ENCODE measurements at places on chromosomes 7 and 10.
A peak's percentile ranks its signal among the peaks of the same experiment; 100 is the strongest.

GRCh38 chr7:37784015-37784414 lies 64.4 kb upstream of the NME8 start:
- DNase-seq: no peak

- no peak for DNase-seq
Observed at GRCh38 chr10:105956550-105956949, 1208.0 kb downstream of the SORCS1 start.

- DNase-seq: no peak
Observed at GRCh38 chr7:89023877-89024276, 228.3 kb upstream of the TEX47 start.

GRCh38 chr10:10814069-10814468 lies 203.6 kb upstream of the CELF2 start:
- no peak for DNase-seq

DNA sequence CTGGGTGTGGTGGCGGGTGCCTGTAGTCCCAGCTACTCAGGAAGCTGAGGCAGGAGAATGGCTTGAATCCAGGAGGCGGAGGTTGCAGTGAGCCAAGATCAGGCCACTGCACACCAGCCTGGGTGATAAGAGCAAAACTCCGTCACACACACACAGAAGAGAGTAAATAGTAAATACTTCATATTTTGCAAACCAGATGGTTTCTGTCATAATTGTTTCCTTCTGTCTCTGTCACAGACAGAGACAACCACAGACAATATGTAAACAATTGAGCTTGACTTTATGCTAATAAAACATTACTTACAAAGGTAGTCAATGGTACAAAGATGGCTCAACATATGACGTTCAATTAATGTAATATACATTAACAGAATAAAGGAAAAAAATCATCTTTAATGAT lies 83.7 kb downstream of the JMJD1C start:
- no peak for DNase-seq

- DNase-seq: no peak
Observed at GRCh38 chr10:17151716-17152115, 22.1 kb upstream of the CUBN start.

- peak; percentile 32 for DNase-seq
Observed at GRCh38 chr7:141551094-141551781, at the start of gene AGK. TSS of gene AGK (plus strand) at chr7:141551410. CDS start at chr7:141555467, 4,057 bp downstream.

- no peak for DNase-seq
Observed at GRCh38 chr7:141590666-141591065, 39.5 kb downstream of the AGK start.

DNA sequence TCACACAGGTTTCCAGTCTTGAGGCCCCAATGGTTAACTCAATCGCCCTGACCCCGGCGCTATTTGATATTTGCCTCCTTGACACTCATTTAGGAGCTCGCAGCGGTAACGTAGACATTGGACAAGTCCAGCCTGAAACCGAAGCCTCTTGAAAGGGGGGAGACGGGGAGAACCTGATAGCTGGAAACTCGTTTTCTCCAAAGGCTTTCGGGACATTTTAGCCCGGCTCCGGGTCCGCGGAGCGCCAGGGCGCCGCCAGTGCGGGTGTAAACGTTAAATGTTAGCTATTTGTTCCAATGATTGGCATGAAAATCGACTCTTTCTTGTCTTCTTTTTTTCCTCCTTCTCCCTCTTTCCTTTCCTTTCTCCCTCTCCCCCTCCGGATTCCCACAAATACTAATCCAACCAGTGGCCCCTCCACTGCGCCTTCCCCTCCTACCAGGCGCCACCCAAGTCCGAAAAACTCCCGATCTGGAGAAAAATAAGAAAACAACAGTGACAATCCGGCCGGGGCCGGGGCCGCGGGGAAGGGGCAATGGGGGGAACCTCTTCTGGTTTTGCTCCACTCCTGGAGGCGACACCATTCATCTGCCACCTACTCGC lies 17.2 kb upstream of the GATA3 start:
- no peak for DNase-seq

DNA sequence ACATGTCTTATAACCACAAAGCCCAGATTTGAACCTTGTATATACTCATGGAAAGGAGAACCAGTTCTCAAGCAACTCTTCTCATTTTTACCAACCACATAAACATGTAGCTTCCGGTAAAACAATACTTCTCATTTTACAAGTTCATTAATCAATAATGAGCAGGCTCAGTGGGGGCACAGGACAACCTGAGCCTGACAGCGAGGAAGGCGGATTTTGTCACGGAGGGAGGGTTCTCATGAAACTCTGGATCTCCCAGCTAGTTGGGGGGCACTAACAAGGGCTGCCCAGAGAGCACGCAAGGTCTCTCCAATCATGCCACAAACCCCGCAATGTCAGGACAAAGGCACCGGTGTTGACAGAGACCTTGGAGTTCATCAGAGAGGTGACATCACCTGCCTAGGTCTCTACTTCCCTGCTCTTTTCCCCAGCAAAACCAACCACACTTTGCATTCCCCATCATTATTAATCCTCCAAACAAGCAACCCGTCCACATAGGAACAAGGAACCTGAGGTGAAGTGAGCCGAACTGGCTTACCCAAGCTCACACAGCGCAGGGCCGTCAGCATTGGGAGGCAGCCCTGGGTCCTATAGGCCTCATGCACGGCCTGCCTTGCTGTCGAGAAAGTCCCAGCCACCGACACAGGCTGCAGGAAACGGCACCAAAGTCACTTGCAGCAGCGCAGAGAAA lies 192.1 kb upstream of the KLF14 start:
- DNase-seq: no peak

- no peak for DNase-seq
Observed at GRCh38 chr7:112898432-112899290, 108.5 kb upstream of the TMEM168 start.

DNA sequence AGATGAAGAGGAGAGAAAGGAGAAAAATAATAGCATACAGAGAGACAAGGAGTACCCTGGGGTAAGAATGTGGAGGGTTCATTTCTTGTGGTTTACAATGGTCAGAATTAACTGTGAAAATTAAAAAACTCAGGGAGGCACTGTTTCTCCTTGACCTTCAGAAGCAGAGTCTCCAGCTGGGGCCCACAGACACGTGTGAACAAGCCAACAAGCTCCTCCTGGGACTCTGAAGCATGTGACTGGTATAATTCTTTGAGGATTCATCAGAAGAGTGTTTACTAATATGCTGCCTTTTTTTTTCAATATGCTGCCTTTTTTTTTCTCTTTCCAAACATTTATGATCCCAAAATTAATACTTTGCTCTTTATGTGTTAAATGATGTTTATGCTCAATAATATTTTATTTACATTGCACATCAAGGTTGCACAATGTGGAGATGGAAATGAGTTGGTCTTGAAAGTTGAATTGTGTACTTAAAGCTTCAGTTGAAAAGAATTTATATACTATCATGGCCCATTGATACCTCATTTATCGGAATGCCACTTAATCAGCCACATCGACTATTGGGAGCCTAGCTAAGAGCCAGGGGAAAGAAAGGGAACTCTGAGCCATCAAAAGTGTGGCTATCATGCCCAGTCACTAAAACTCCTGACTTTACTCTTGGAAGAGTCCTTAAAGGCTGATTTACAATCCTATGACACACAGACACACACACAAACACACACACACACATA lies 134.7 kb upstream of the RHOBTB1 start:
- DNase-seq: no peak

- no peak for DNase-seq
Observed at GRCh38 chr7:140928491-140929309, 4.0 kb upstream of the BRAF start.

DNA sequence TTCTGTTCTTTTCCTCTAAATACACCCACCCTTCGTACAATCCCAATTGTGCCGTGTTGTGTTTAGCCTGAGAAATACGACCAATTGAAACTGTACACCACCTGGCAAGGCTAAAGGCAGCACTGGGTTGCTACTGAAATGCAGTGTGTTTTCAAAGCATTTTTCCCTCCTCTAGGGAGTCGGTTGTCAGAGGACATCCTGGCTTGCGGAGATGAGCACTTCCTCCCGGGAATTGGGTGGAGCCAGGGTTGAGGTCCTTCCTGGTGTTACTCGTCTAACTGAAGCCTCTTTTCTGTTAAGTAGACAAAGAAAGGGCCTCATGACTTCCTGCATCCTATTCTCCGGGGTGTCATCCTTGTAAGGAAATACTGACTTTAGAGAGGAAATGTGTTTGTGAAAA lies 133.5 kb downstream of the MTPAP start:
- DNase-seq: no peak

GRCh38 chr7:106442476-106442875 lies 157.7 kb upstream of the NAMPT start:
- DNase-seq: no peak

GRCh38 chr10:86446440-86446839 lies 75.2 kb downstream of the WAPL start:
- no peak for DNase-seq

DNA sequence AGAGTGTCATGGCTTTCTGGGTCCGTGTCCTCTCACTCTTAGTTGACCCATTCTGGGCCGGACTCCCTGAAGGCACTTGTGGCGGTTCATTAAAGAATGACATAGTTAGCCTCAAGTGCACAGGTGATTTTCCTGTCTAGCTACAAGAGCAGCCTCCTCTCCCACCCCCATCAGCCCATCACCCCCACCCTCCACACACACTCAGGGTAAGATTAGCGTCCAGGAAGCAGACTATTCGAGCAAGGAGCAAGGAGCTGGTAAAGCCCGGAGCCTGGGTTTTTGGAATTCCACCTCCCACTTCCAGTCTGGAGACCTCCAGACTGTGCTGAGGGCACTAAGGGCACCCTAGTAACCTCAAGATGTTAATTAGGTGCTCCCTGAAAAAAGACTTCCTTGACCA lies 39.5 kb downstream of the TACR2 start:
- no peak for DNase-seq

GRCh38 chr7:150863946-150864345 lies 11.6 kb downstream of the AOC1 start:
- DNase-seq: no peak

DNA sequence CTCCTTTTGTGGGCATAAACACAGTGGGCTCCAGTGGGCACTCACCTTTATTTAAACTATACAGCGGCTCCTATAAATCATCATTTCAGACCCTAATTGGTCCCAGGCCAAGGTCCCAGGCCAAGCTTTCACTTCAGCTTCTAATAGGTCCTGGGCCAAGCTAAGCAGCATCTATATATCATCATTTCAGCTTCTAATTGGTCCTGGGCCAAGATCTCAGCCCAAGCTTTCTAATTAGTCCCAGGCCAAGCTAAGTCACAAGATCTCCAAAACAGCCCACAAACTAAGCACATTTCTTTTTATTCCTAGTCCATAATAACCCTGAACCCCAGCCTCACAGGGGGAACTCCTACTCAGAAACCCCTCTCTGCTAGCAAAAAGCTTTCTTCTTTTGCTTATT lies 47.1 kb downstream of the ZNF680 start:
- DNase-seq: no peak

GRCh38 chr7:68547799-68548198 lies 1050.5 kb upstream of the AUTS2 start:
- no peak for DNase-seq

- no peak for DNase-seq
Observed at GRCh38 chr7:75925717-75926435, 10.9 kb downstream of the POR start.

GRCh38 chr7:46679671-46680070 lies 758.6 kb upstream of the IGFBP3 start:
- DNase-seq: no peak

DNA sequence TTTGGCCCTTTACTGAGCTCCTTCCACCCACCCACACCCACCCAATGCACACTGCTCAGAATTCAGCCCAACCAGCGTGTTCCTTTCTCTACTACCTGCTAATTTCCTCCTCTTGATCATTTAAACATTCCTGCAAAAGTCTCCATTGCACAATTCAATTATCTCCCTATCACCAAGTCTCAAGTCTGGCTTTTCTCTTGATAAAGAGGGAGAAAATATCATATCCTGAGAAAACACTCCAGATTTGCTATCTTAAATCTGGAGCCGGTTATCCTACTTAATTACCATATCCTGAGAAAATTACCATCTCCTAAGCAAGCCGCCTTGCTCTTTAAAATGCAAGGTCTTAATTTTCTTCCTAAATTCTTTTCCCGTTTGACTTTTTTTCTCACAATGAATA lies 505.5 kb downstream of the XPNPEP1 start:
- DNase-seq: no peak

- no peak for DNase-seq
Observed at GRCh38 chr10:34520084-34520483, 295.0 kb downstream of the PARD3 start.

DNA sequence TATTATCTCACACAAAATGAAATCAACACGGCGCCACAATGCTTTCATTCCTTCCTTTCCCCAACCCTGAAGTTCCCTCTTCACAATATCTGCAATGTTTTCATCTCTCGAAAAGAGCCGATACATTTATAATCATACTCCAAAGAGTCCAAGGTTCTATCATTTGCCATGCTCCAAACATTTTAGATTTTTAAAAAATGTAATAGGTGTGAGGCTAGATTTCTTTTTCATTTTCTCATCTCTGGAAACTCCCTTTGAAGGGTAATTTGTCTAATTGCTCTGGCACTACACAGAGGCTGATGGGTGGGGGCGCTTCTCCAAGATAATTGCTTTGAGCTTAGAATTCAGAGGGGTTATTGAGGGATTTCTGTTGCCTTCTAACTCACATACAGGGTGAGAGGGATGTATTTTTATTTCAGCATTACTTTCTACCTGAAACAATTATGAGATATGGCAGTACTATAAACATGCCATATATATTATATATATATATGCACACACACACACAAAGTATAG lies 4.9 kb downstream of the DLX5 start:
- no peak for DNase-seq

DNA sequence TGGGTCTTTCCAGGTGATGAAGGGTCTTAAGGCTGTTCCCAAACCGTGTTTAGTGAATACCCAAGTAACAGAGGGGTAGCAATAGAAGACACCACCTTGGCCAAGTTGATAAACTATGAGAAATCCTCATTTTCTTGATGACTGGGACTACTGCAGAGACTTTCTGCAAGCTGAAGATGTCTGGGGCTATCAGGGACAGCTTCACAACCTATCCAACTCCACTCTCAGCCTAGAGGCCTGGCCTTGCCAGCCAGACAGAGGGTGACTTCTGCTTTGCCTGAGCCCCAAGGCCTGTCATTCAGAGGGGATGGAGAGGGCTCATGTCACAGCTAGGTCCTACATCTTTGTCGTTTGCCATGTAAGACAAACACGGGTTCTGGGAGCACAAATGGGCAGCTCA lies 255.9 kb upstream of the GRB10 start:
- no peak for DNase-seq

DNA sequence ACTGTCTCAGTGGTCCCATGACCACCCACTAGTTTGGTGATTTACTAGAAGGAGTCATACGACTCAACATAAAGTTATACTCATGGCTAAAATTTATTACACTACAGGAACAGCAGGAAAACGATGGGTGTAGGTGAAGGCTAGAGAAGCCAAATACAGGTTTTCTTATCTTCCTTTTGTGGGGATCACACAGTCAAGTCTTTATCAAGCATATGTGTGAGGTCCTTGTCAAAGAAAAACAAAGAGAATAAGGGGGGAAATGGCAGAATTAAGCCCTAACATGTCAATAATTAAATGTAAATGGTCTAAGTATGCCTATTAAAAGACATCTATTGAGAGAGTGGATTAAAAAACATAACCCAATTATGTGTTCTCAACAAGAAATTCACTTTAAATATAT lies 47.8 kb upstream of the UBN2 start:
- no peak for DNase-seq

- DNase-seq: no peak
Observed at GRCh38 chr7:79217468-79217867, 236.0 kb downstream of the MAGI2 start.

Data from hypothalamus (tissue), 51 donors.